ENCODE measurements at places on chromosomes 4 and X.

DNA sequence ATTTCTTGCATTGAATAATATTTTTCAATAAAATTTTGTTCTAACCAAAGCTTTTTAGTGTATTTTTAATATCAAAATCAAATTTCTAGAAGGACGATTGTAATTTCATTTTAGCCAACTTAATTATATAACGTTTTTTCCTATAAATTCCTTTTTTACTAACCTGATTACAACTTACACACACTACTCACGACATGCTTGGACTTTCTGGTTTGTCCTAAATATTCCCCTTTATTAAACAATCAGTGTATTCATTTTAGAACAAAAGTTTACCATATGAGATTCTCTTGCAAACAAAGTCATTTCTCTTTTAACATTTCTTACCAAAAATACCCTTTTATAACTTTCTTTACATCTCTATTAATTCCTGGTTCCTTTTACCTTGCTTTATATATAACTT lies 173.7 kb downstream of the PWWP3B start:
- no peak for DNase-seq

DNA sequence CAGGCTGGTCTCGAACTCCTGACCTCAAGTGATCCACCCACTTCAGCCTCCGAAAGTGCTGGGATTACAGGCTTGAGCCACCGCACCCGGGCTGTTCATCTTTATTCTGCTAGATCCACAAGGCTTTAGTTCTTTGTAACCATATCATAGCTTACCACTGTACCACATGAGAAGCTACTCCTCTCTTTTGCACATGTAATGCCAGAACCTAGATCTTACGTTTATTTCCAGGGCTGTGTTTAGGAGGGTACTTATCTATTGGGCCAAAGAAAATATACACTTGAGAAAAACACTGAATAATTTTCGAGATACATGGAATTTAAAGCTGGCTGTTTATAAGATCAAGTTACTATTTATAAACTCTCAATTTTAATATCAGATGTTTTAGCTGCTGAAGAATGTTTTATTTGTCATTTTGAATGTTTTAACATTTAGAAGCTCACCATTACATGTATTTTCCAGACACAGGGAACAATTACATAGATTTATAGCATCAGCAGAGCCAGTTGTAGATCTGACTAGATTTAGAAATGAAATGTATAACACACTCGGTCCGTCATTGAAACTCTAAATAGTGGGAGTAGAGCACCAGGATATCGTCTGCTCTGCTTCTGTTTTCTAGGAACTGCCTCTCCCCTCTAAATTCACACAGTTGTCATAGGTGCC lies 155.3 kb upstream of the HAND2 start:
- DNase-seq: no peak

DNA sequence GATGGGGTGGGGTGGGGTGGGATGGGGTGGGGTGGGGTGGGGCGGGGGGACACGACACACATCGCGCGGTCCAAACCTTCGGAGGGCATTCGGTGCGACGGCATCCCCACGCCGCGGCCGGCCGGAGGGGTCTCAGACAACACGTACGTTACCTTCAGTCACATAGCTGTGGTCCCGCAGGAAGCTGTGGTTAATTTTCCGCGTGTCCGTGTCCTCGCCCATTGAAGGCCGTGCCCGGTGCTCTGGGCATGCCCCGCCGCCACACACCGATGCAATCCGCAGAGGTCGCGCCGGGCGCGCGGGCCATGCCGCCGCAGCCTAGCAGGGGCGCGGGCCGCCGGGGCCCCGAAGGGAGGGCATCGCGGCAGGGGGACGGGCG lies 417 bp downstream of the PPP2R2C start:
- no peak for DNase-seq

DNA sequence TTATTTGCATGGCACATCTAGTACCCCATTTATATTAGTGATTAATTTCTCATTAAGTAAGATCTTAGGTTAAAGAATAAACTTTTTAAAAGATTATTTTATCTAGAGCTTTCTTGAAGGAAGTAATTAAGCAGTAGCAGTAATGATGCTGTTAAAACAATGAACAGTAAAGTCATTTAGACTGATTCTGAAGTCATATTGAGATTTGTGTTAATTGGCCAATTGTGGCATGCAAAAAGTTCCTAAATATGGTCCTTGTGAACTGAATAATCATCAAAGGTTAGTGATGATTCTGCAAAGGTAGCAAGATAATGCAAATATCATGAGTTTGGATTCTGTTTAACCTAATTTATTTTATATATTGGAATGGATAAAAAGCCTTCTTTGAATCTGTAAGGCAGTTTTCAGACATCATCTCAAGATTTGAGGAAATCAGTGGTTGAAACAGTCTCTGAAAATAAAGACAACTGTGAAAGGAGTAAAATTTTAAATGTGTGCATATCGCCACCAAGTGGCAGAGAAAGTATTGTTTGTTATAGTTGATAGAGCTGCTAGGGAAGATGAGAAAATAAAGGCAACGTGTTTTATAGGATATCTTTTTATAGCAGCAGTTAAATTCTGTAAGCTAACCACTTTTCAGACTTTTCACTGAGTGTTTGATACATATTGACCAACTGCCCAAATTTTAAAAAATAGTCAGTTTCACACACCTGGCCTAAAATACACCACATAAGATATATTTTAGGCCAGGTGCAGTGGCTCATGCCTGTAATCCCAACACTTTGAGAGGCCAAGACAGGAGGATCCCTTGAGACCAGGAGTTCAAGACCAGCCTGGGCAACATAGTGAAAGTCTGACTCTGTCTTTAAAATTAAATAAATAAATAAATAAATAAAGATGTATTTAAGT lies 79.6 kb downstream of the CCKAR start:
- peak; percentile 49 for DNase-seq

DNA sequence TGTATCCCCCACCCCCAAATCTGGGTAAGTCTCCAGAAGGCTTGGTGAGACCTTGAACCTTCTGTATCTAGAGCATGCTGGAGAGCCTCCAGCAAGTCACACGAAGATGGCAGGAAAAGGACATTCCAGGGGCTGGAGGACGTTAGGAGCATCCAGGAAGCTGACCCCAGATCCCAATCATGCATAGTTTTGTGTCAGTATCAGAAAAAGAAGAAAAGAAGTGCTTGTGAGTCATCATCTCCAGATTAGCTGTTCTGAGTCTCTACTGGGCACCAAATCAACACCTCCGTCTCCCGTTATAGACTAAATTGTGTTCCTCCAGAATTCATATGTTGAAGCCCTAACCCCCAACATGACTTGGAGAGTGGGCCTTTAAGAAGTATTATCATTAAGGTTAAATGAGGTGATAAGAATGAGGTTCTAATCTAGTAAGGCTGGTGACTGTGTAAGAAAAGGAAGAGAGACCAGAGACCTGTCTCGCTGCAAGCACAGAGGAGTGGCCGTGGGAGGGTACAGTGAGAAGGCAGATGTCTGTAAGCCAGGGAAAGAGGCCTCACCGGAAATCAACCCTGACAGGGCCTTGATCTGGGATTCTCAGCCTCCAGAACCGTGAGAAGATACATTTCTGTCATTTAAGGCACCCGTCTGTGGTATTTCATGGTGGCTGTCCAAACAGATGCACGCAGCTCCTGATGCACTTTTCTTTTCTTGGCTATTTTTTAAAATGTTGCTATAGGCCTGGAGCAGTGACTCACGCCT lies 38.1 kb upstream of the CLDN24 start:
- no peak for DNase-seq

DNA sequence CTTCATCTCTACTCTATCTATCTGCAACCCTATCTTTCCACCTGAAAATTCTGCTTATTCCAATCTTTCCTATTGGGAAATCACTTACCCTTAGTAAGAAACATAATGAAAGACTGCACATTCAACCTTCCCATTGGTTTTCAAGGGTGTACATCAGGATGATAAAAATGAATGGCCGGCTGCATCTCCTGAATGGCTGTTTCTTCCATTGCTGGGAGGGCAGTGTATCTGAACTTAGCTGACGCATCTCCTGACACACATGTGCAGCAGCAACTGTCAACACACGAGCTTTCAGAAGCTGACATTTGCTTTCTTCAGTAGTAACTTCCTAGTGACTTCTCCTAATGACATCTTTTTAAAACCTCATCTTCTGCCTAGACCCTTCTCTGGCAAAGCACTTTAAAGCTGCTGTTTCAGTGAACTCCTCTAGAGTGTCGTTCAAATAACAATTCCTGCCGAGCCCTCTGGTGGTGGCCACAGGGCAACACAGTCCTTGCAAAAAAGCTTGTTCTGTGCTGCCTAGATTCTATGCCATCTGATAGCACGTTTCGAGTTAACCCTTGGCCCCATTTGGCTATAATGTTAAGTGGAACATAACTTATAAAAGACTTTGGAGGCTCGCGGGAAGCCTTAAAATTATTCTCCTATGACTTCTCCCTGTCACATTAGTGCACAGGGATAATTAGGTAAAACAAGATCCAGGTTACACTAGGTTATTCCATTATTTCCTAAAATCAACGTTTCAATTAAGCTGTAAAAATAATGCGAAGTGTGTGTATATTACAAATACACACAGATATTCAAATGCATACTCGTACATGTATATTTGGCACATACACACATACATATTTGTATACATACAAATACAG lies 2340.7 kb downstream of the PCDH7 start:
- peak; percentile 10 for DNase-seq

DNA sequence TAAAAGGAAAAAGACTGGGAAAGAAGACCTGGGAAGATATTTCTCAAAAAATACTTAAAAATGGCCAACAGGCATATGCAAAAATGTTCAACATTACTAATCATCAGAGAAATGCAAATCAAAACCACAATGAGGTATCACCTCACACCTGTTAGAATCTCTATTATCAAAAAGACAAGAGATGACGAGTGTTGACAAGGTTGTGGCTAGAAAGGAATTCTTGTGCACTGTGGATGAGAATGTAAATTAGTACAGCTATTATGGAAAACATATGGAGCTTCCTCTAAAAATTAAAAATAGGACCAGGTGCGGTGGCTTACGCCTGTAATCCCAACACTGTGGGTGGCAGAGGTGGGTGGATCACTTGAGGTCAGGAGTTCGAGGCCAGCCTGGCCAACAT lies 50.0 kb downstream of the C4orf46 start:
- DNase-seq: no peak

- DNase-seq: no peak
These were observed 778.4 kb upstream of the AADAT start for GRCh38 chr4:170868170-170868569.

DNA sequence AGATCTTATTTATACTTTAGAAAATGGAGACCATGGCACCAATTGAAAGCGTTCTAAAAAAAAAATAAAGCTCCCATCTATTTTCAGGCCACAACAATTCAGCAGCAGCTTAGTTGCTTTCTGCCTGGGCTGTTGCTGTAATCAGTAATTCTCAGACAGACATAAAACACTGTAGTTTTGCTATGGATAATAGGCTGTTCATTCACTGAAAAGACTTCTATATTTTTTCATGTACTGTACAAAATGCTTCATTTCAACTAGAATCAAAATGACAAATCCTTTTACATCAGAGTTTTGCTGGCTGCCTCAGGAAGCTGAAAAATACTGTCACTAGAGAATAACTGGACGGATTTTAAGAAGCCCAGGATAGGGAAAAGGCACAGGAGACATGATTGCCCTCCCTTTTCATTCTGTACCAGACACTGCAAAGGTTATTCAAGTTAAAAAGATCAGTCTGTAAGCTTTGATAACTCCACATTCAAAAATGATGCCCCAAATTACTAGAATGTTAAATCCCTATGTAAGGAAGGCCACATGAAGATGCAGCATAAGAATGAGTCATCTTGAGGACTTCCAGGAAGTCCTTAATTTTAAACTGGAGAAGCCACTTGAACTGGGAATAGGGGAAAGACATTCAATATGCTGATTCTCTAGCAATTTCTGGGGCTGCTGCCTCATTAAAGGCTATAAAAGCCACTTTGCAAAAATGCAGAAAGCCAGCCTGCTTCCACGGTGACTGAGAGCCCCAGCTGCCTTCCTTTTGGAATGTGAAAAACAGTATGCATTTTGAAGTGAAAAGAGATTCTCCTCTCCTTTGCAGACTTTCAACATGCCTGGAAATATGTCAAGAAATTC lies 403.2 kb upstream of the RASGEF1B start:
- no peak for DNase-seq

DNA sequence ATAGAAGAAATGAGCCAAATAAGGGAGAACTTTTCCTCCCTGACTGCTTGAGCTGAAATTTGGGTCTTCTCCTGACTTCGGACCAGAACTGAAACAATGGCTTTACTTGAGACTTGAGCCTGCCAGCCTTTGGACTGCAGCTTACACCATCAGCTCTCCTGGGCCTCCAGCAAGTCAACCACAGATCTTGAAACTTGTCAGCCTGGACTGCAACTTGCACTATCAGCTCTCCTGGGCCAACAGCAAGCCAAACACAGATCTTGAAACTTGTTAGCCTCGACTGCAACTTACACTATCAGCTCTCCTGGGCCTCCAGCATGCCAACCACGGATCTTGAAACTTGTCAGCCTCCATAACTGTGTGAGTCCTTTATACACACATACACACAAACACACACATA lies 425.9 kb upstream of the PCDH7 start:
- DNase-seq: no peak

DNA sequence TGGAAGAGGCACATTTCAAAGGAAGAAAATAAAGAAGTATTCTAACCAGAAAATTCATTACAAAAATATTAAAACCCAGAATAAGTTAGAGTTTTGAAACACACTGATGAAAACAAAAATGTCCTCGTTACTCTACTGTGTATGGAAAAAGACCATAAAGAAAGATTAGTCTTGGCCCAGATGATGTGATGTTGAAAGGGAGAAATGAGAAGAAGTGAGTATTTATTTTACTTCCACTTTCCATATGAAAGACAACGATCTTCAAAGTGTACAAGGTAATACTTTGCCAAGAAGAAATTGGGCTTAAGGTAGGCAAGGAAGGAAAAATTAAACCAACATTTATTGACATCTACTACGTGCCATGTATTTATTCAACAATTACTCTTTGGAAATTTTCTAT lies 48.6 kb upstream of the EMCN start:
- no peak for DNase-seq

DNA sequence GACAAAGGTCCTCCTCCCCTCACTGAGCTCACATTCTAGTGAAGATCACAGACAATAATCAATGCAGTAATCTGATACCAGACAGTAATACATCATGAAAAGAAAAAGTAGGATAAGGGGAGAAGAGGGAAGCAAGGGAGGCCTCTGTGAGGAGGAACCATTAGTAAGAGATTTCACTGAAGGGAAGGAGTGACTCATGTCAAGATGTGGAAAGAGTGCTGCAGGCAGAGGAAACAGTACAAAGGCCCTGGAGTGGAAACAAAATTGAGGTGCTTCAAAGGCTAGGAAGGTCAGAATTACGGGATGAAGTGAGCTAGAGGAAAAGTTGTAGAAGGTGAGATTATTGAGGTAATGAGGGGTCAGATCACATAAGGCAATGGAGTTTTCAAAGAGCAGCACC lies 38.1 kb downstream of the LAMTOR3 start:
- peak; percentile 48 for DNase-seq
